ENCODE measurements at places on chromosomes 2 and 18.
A peak's percentile ranks its signal among the peaks of the same experiment; 100 is the strongest.

- DNase-seq = no peak
Measured at GRCh38 chr2:133867166-133867565, 298.9 kb upstream of the NCKAP5 start.

- no peak for DNase-seq
Measured at GRCh38 chr2:149344105-149344504, 13.7 kb downstream of the LYPD6 start.

DNA sequence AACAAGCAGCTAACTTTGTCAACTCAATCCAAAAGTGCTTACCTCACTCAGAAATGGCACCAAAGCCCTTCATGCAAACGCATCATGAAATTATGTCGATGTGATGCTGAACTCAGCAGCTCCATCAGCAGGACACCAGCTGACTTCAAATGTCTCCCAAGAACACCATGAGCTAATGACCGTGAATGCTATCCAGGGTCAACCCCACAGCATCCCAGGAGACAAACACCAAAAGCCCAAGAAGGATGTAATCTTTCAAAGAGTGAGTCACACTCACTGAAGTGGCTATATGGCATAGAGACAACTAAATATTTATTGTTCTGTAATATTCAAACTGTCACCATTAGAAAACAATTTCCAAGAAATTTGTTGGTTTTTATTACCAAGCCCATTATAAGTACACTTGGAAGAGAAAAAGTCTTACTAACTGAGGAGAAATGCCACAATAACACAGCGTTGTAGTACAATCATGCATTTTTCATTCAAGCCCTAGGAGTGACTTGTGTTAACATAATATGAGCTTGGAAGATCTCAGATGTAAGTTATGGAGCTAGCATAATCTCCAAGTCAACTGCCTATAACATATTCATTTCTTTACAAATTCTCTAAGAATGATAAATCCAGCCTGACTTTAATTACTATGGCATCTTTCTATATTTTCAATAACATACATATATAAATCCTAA lies 165.0 kb upstream of the CCDC68 start:
- DNase-seq = no peak

DNA sequence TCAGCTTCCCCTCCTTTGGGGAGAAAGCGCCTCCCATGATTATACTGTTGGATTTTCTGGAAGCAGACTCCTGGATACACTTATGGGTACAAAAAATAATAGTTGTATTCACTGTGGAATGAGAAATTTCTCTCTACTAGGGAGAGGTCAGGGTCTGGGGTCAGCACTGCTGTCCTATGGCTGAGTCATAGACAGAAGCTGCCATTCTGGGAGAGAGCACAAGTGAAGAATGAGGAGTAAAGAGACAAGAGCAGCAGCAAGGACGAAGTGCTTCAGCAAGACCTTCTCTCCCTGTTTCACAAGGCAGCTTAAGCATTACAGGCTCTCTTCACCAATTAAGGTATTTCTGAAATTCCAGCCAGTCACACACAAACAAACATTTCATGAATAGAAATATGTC lies 10.1 kb upstream of the UNC80 start:
- DNase-seq = no peak

DNA sequence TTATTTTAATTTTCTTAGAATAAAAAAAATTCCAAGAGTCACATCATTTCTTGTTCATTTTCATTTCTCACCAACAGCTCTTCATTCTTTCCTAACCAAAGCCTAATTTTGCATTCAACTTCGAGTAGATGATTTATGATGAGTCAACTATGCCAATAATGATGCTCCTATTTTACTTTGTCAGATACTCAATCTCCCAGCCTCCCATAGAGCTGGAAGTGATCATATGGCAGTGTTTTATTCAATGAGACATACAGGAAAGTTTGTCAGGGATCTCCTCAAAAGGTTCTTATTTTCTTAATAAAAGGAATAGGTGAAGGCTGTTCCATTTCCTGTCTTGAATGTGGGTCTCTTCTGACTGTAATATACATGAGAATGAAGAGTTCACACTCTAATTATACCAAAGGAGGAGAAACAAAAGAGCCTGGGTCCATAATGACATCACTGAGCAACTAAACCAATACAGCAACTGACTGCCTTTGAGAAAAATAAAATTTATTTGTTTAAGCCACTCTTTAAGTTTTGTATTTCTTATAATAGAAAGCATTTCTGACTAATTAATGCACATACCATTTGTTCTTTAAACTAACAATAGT lies 231.2 kb upstream of the CYP26B1 start:
- no peak for DNase-seq

GRCh38 chr2:205034034-205034433 lies 488.8 kb downstream of the PARD3B start:
- DNase-seq = no peak

DNA sequence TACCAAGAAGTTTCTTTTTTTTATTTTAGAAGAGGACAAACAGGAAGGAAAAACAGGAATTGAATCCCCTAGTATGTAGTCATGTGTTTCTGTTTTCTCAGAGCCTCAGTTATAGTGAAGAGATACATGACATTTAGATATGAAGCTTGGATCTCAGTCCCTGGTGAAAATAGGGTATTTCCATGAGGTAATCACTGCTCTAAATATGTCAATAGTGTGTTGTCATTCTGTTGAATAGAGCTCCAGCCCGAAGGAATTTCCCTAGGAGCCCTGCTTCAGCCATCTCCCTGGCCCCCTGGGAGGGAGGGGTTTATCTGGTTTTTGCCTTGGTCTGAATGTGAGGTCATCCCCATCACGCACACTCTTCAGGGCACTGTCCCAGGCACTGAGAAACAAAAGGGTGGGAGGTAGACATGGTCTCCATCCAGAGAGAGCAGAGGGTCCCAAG lies 47.1 kb upstream of the REL start:
- DNase-seq = no peak

GRCh38 chr2:121186261-121186660 lies 98.7 kb downstream of the TFCP2L1 start:
- DNase-seq = no peak

- no peak for DNase-seq
Measured at GRCh38 chr2:224723586-224724217, 7.5 kb upstream of the CCDC195 start.

DNA sequence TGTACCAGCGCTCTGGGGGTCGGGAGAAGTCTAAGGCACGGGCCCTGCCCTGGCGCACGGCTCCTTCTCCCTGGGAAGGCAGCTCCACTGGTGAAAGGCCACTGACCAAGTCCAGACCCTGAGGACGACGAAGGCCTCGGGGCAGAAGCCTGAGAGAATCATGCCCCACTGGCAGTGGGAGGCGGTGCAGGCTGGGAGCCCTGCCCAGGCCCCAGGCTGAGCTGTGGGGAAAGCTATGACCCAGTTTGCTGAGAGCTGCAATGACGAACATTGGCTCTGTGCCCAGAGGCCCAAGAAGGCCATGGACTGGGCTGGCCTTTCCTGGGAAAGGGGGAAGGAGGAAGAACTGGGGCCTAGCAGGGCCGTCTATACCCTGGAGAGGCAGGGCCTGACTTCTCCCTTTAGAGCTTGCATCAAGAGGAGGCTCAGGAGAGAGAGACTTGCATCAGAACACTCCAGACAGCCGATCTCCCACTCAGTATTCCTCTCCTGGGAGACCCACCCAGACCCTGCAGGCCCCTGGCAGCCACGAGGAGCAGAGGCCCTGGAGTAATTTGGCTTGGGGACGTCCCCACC lies 32.9 kb downstream of the HS1BP3 start:
- DNase-seq = peak; percentile 8

DNA sequence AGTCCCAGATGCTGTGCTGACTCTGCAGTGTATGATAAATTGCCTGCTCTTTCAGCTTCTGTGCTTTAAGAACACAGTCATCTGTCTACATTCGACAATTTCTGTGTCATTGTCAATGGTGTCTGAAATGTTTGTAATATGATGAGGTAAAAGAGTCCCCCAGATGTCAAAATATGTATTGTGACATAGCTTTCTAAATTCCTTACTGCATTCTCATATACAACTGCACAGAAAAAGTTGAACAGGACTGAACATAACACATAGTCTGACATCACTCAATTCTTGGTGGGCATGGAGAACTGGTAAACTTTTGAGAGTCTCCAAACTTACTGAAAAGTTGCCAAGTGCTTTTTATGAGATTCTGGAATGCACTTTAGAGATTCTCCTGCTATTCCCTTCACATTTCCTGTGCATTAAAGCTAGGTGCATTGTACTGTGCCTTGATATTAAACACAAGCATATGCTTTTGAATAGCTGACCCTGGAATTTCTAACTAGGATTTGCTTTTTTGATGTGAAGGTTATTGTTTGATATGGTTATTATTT lies 48.1 kb upstream of the ARHGAP28 start:
- no peak for DNase-seq

- no peak for DNase-seq
Measured at GRCh38 chr18:49692906-49693716, 120.2 kb downstream of the ACAA2 start.
